Diencephalon (tissue), 1 donor: ENCODE measurements at places on chromosomes 4 and X. TPM values are rescaled to one million over a fixed set of nuclear protein-coding genes. Genes with fewer than 3 reads are reported as not detected.

TAF7L gene
- total RNA-seq, result 0.46 TPM

REPS2 gene
- 26.3 TPM for total RNA-seq

PRRG3 gene
- 10.4 TPM for total RNA-seq

MAGEA4 gene
- not detected for total RNA-seq

PDZD4 gene
- 125 TPM for total RNA-seq

GPR173 gene
- total RNA-seq, result 27.0 TPM

MAD2L1 gene
- total RNA-seq, result 9.7 TPM

TMPRSS11D gene
- not detected for total RNA-seq

IQCM gene
- total RNA-seq, result not detected

SUPT20HL2 gene
- not detected for total RNA-seq

RAP2C gene
- total RNA-seq, result 19.6 TPM

NSUN7 gene
- total RNA-seq, result 12.9 TPM

MSANTD1 gene
- total RNA-seq, result 15.7 TPM

CFAP99 gene
- total RNA-seq, result 0.69 TPM

XKRX gene
- 0.23 TPM for total RNA-seq

SYTL5 gene
- 10.1 TPM for total RNA-seq

JCHAIN gene
- total RNA-seq, result not detected
